HuH-7.5 (cell line): ENCODE measurements at places on chromosomes 7 and 10.

DNA sequence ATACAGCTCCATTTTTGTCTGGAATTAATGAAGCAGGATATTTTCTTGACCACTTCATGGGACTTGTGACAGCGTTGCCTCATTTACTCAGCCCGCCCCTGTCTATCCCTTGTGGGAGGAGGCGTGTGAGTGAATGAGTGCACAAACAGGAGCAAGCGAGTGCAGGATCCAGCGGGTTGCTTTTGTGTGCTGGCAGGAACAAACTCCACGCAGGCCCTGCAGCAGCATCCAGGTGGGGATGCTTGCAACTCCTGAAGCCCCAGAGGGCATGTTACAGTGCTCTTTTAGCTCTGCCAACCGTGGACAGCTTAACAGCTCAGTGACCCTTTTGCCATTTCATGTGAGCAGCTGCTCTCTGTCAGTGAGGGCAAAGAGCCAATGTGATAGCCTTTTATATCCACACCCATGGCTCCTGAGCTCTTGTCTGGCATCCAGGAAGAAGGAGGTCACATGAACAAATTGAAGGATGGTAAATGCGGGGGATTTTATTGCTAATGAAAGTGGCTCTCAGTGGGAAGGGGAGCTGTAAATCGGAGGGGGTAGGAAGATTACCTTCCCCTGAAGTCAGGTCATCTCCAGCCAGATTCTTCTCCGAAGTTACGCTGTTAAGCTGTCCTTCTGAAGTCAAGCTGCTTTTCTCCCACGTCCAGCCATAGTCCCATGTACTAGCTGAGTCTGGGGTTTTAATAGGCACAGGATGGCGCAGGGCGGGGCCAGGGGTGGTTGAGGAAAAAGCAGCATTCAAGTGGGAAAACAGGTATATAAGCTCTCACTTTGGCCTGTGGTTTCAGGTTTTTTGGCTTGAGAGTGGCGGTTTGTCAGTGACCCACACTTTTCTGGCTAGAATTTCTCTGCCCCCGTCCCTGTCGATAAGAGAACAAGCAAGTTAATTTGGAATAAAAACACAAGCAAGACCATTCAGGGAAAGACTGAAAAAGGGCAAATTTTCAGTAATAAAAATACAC, 714.7 kb upstream of the MBL2 start:
- DNase-seq = no peak

- DNase-seq = no peak
These were observed 274.1 kb downstream of the PRPF18 start for GRCh38 chr10:13860886-13861285.

GRCh38 chr7:7439564-7439963, 96.1 kb downstream of the COL28A1 start:
- DNase-seq = no peak

- no peak for DNase-seq
These were observed 12.5 kb upstream of the MNX1 start for GRCh38 chr7:157022681-157023588.

- DNase-seq = no peak
These were observed 30.3 kb downstream of the PIK3CG start for GRCh38 chr7:106895246-106895864.

- DNase-seq = no peak
These were observed 143.3 kb upstream of the PPP2R2D start for GRCh38 chr10:131757285-131758058.

- no peak for DNase-seq
These were observed 1383.2 kb upstream of the CELF2 start for GRCh38 chr10:9634466-9634865.

DNA sequence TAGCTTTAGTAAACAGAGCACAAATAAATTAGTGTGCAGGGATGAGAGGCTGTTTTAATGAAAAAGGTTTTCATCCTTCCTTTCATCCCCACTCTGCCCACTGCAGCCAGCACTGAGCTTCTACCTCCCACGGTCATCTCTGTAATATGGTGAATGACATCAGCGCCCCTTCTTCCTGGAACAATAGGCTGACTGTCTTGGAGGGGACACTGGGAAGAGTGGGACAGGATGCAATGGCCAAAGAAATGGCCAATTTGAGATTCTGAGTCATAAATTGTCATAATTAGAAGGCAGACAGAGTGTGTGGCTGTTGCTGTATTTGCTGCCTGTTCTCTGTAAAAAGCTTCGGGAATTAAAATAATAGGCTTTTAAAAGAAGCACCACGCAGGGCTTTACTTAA, 126.7 kb upstream of the CALN1 start:
- DNase-seq = no peak

DNA sequence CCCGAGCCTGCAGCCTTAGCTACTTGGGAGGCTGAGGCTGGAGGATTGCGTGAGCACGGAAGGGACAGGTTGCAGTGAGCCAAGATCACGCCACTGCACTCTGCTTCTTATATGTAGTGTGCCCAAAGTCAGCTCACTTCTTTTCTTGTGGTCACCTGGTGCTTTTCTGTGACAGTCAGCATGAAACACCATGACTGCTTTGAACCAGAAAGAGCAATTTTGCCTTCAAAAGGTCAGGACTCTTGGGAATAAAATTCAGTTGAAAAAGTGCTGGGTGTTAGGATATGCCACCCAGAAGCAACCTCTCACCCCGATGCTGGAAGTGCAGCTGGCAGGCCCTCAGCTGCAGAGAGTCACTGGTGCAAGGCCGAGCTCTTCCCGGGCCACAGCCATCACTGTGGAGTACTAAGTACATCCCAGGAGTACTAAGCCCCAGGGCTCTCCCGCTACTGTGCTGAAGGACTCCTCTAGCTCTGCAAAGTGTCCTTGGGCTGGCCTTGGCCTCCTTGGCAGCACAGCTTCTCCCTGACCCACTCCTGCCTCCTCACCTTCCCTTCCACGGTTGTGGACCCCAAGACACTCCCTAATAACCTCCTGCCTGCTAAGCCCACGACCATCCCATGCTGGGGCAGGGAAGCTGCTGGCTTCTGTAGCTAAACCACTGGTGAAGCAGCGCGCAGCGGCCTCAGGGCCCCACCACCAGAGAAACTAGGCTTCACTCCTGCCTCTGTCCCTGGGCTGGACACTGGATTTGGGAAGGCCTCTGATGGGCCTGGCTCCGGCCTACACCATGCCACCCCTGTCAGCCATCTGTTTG, 17.6 kb upstream of the GDI2 start:
- no peak for DNase-seq

DNA sequence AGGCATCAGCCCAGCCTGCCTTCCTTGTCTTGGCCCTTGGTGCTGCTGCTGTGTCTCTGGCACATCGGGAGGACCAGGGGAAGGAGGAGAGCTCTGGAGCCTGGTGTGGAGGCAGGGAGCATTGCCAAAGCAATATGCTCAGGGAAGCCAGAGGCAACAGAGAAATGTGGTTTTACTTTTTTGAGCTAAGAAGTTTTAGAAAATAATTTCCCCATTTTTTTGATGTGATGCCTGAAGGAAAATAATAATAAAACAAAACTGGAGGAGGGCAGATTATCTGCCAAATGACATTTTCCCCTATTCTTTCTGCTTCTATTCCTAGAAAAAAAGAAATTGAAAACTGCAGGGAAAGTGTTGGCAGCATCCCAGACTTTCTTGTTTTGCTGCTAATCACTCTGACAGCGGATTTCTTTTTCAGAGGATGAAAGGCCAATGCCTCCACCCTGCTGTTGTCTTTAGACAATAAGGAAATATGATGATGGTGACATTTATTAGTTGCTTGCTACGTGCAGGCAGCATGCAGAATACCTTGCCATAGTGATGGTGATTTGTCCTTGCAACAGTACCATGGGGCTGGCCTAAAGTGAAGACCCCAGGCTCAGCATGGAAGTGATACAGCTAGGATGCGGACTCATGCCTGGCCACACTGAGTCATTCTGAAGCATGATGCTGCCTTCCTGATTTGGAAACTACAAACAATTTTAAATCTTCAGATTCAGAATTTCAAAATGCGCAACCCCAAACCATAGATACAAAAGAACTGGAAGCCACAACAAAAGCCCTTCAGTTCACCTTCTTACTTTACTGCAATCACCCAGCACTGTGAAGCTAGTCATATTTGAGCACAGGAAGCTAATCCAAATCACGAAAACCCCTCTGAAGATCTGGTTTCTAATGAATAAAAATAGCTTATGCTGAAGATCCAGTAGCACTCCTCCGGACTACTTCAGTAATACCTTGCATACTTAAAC, 260.2 kb upstream of the TMEM72 start:
- DNase-seq = no peak

DNA sequence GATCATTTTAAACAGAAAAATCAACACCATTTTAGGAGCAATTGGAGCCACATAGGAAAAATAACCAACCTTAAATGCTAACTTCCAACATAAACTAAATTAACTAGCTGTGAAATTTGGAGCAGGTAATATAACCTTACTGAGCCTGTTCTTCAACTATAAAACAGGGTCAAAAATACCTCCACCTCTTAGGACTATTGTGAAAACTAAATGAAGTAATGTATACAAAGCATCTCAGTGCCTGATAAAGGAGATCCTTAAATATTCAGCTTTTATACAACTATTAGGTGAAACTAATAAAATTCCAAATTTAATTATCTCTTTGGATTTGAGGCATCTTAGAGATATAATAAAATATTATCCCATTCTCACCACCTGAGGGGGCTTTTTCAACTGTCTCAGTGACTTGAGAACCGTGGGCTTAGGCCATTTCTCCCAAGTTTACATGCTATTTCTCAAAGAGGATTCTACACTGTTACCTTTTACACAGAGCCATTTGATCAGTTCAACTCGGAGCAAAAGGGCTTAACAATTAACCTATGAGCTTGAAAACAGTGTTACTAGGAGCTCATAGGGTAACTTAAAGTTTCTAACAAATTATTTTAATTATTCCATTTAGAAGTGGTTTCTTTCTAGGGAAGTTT, 165.0 kb upstream of the ASAH2 start:
- no peak for DNase-seq

GRCh38 chr7:99631295-99632109, 14.8 kb downstream of the ZSCAN25 start:
- peak; percentile 59 for DNase-seq

GRCh38 chr7:92794831-92795230, 41.5 kb downstream of the CDK6 start:
- DNase-seq = no peak
